ENCODE measurements at places on chromosomes 11 and 22. TPM values are rescaled to one million over a fixed set of nuclear protein-coding genes. Genes with fewer than 3 reads are reported as not detected.

- no peak for DNase-seq
Measured at GRCh38 chr11:124183068-124183467, at the start of gene OR10D3. Gene OR10D3, plus strand, starts transcription at chr11:124183345. Its CDS starts 1,925 bp downstream, at chr11:124185270.

DNA sequence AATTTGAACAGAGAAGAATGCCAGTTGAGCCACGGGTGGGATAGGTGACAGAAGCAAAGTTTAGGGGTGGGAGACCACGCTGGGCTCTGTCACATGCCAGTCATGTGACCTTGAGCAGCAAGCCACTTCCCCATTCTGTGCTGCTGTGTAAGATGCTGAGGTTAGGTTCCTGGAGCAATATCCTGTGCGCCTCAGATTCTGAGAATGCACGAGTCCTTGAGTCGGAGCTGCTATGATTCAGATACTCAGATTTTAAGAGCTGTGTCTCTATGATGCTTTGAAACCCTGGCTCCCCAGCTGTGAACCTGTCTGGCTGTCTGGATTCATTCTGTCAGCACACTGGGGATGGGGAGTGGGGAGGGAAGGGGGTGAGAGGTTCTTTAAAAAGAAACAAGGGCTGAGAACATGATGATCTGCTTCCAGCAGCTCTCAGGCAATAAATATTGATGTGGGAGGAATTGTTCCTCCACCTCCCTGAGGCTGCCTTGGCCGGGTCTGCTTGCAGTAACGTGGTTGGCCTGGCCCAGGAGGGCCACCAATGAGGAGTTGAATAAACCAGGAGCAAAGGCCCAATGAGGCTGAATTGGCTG, 24.0 kb downstream of the SLCO2B1 start:
- peak; percentile 81 for DNase-seq

DNA sequence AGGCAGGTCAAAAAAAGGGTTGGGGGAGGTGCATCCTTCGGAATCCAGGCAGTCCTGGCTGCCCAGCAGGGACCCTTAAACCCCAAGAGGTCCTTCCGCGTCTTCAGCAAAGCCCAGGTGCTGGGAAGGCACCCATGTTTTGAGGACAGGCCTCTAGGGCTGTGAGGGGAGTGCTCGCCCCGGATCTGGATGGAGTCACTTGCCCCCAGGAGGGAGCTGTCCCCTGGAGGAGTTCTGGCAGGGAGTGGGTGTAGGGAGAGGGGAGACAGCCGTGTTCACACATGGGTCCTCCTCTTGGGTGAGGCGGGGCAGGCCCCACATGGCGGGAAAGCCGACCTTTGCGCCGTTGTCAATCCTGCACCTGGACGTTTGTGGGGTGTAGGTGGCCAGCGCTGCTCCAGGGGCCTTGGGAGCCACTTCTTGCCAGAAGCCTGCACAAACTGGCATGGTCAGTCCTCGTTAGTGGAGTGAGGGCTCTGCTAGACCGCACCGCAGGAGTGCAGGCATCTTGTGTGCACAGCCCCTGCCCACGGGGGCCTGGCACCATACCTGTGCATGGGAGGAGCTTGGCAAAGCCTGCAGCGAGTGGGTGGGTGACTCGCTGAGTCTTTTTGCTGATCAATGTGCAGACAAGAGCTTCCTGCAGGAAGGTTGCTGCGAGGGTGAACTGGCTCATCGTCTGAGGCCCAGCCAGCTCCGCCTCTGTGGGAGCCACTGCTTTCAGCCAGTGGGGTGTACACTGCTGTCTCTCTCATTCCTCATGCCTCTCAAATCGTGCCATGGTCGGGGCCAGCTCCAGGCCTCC, 16.0 kb downstream of the PPIL2 start:
- no peak for DNase-seq

DNA sequence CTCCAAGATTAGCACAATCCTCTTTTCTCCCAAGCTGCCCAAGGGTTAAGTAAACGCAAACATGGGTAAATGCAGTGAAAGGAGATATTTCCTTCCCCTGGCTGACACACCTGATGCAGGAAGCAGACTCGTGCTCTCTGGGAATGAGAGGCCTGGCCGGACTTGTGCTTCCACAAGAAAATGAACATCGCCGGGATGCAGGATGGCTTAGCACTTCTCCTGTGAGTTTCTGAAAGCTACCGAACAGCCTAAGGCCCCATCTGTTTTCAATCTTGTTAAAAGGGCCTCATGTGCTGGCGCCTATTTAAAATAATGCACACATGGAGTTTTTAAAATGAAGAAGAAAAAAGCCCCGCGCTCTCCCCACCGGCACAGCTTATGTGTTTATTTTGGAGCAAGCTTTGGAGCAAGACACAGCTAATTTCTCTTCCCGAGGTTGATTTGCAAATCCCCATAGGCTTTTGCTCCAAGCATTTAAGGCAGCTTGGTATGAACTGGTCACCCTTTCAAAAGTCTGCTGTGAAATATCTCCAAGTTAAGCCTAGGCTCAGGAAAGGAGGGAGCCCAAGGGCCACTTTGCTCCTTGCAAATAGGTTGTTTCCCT, 100.9 kb downstream of the SYN3 start:
- DNase-seq = no peak

- no peak for DNase-seq
Measured at GRCh38 chr22:42922374-42923191, 65.5 kb upstream of the ARFGAP3 start.

- no peak for DNase-seq
Measured at GRCh38 chr11:41522391-41522790, 62.9 kb upstream of the LRRC4C start.

GRCh38 chr11:76810151-76810853, 27.1 kb downstream of the TSKU start:
- DNase-seq = no peak

DNA sequence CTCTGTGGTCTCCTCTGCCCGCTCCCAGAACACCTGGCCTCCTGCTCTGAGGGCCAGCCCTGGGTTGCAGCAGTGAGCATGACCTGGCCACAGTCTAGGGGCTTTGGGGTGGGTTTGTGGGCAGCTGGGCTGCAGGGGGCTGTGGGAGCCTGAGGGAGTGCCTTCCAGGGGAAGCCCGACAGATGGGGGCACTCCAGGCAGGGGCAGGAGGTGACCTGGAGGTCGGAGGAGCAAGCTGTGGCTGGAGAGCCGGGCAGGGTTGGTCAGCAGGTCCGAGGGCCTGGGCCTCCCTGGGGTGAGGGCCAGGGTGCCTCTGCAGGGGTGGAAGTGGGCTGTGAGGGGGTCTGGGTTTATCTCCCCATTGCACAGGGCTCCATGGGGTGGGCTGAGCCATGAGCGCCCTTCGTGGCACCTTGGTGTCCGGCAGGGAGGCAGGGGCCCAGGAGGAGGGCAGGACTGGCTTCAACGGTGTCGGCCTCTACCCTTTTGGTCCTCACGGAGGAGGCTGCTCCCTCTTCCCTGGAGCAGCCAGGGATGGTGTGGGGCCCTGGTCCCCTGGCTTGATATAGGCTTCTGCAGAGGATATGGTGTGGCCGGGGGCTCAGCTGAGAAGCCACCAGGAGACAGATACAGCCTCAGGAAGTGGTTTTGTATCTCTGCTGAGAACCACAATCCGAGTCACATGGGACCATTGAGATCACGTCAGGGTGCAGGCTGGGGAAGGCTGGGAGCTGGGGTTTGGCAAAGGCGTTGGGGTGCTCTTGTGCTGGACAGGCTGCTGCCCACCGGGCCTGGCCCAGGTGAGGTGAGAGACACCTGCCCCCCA, 22.3 kb downstream of the KCNQ1 start:
- DNase-seq = no peak

- DNase-seq = no peak
Measured at GRCh38 chr11:104784684-104785460, 113.4 kb downstream of the CASP12 start.

DNA sequence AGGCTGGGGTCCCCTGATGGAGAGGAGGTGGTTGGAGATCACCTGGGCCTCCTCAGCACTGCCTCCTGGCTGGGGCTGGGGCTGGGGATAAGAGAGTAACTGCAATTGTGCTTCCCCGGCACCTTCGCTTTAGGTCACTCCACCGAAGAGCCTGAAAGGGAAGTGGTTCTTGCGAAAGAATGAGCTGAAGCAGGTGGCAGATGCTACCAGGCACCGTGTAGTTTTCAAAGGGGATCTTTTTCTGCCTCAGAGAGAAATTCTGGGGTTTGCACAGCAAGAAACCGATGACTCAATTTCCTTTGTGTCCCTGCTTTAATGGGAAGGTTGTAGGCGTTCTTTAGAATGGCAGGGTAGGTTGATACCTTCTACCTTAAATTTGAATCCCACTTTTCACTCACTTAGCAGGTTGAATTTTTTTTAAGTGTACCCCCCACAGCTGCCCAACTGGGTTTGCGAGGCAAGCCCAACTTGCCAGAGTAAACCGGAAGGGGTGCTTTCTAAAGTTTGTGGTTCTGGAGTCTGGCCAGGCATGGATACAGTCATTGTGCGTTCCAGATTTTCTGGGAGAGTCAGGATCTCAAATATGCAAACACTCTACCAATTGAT, 5.3 kb downstream of the CD44 start:
- no peak for DNase-seq

DNA sequence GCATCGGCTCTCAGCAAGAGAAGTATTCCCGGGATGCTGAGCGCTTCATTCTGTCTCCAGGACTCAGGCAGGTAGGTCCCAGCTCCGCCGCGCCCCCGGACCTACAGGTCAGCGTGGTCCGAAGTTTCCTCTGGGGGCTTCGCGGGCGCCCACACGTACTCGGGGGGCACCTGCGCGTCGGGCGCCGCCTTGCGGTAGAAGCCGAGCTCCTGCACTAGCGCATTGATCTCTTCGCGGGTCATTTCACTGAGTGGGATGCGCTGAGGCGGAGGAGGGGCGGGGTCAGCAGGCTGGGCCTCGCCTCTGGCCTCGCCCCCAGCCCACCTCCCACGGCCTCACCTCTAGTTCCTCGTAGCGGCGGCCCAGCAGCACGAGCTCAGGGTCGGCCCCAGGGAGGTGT, 2.5 kb downstream of the SELENOM start:
- DNase-seq = peak; percentile 64

SCGB1C1 gene
- not detected for total RNA-seq

SLC5A1 gene
- 213 TPM for total RNA-seq

KRTAP5-1 gene
- total RNA-seq = not detected

LRRC74B gene
- total RNA-seq = not detected

TMEM45B gene
- not detected for total RNA-seq

MAPK11 gene
- total RNA-seq = 10.0 TPM

HIKESHI gene
- total RNA-seq = 51.5 TPM

MS4A8 gene
- not detected for total RNA-seq

TYMP gene
- 15.5 TPM for total RNA-seq

Data from Right ventricle myocardium inferior (tissue), 1 donor.